ENCODE measurements at places on chromosomes 13 and 19.

DNA sequence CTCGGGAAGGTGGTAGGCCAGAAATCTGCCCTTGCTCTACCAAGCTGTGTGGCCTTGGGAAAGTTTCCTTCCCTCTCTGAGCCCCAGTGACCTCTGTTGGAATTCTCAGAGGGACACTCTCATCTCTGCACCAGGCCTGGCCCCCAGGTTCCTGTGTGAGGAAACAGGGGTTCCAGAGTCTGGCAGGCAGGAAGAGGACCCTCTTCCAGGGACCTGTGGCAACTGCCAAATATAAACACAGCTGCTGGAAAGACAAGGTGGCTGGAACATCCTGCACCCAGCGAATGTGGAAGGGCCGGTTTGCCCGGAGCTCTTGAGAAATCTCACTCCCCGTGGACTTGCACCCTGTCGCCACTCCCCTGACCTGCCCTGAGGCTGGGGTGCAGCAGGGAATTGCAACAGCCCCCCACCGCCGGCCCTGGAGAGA lies 52.8 kb downstream of the GADD45B start:
- DNase-seq, result no peak

DNA sequence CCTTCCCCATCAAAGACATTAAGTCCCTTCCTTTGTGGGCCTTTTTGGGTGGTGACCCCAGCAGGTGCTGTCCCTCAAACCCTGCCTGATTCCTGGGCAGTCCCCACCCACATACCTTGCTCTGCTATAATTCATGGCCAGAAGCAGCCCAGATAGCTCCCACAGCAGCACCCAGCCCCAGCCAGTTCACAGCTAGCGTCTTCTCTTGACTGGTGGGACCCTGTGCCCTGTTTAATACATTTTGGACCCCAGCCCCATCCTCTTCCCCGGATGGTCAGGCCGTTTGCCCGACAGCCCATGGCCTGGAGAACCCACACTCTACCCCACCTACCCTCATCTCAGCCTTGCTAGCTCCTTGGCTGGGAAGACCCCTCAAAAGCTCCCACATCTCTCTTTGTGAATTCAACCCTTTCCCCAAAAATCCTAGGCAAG lies 2.1 kb downstream of the CCDC106 start:
- DNase-seq, result no peak

DNA sequence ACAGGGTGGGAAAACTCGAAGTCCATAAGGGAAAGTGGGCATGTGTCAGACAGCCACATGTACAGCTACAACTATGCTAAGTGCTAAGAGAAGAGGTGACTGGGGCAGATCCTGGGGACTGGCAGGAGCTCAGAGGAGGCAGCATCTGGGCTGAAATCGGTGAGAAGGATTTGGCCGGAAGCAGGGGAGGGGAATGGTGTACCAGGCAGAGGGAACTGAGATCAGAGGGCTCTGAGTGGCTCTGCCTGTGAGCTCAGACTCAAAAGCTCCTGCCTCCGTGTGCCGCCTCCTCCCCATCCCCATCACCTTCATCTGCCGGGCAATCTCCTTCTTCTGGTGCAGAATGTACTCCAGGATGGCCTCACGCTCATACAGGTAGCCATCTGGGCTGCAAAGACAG lies 21.8 kb downstream of the NOSIP start:
- DNase-seq, result no peak

DNA sequence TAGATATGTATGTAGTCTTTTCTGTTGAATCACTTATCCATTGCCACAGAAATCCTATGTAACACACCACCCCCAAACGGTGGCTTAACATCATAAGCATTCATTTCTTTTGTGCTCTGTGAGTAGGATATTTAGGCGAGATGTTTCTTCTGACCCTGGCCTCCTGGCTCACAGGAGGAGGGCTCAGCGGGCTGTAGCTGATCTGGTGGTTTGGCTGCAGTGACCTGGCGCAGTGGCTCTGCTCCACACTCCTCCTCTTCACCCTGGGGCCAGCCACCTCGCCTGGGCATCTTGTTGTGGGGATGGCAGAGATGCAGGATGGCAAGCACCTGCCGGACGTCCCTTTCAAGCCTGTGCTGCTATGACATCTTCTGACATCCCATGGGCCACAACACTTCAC lies 147.1 kb upstream of the IRS2 start:
- no peak for DNase-seq

- DNase-seq, result no peak
Measured at GRCh38 chr19:19418555-19419260, 13.2 kb downstream of the GATAD2A start.

DNA sequence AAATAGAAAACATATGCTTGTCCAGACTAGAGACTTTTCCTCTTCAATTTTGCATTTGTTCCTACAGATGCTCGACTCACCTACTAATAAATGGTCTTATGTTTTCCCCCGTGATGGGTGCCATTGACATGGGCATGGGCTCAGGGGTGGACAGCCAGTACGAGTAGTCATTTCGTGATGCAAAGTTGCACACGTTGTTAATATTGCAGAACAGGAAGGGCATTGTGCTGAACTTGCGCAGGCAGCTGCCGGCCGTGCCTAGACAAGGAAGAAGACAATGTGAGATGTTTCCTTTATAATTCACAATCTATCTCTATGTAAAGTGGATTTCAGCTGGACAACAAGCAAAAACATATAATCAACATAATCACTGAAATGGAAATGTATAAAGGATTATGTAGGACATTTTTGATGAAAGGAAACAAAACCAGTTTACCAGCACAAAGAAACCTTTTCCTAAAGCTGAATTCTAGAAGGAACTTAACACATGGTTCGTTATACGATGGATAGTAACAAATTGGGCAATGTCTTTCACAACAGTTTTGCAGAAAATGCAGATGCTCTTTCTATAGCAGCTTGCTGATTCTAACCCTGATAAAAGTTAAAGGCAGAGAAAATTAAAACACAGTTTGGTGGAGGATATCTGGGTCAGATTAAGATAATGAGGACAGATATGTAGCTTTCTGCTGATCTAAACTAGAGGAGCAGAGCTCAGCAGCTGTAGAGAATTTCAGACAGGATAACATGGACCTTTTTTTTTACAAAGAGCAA lies 145.7 kb downstream of the COL4A1 start:
- DNase-seq, result peak; percentile 92

DNA sequence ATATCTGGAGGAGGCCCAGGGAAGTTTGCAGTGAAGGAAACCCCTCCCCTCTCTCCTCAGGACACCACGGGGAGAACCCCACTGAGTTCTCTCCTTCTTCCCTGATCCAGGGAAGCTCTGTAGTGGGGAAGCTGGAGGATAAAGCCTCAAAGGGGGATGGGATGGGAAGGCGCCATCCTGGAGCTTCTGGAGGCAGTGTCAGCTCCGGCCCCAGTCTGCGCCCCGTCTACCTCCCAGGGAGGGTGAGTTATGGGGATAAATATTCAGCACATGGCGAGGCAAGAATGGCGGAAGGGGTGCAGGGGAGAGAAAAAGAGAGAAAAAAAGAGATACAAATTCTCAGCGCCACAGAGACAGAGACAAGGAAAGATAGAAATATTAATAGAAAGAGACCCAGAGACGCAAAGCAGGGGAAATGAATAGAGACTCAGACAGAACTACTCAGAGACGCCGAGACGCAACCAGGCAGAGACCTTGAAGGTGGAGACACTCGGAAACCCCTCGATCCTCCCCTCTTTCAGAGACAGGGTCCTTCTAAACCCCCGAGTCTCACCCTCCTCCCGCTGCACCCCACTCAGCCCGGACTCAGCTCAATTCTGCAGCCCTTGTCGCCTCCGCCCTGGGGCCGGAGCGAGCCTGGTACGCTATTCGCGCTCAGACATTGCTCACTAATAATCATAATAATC lies 23.6 kb downstream of the OLFM2 start:
- no peak for DNase-seq

DNA sequence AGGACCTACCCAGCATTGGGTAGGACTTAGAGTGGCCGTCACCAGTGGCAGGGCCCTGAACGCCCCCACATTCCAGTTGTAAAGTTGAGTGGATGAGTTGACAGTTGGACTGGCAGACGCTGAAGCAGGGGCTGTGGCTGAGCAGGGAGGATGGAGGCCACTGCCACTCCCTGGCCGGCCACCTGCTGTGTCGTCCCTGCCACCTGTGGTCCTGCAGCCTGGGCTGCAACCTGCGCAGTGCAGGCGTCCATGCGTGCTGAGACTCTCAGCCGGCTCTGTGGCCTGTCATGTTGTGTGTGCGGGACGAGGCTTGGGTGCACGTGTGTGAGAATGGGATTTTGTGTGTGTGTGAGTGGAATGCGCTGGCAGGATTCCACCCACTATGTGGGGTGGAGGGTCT lies 80.8 kb downstream of the SCGB2B2 start:
- no peak for DNase-seq

- no peak for DNase-seq
Measured at GRCh38 chr13:68254151-68254550, 1024.0 kb upstream of the PCDH9 start.

DNA sequence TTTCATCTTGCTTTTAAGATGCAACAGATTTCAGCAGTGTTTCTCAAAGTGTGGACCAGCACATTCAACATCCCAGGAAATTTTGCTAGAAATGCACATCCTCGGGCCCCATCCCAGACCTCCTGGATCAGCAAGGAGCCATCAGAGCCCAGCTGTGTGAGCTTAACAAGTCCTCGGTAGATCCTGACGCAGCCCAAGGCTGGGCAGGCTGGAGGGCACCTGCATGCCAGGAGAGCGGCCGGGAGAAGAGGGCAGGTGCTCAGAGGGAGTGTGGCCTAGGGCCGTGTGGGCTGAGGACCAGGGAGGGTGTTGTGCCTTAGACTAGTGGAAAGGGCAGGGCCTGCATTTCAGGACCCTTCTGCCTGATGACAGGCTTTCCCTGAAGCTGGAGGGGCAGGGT lies 2.2 kb upstream of the MCF2L start:
- no peak for DNase-seq

GRCh38 chr13:67184247-67184646 lies 45.9 kb downstream of the PCDH9 start:
- no peak for DNase-seq

- no peak for DNase-seq
Measured at GRCh38 chr13:91112201-91112923, 235.1 kb upstream of the MIR17HG start.

DNA sequence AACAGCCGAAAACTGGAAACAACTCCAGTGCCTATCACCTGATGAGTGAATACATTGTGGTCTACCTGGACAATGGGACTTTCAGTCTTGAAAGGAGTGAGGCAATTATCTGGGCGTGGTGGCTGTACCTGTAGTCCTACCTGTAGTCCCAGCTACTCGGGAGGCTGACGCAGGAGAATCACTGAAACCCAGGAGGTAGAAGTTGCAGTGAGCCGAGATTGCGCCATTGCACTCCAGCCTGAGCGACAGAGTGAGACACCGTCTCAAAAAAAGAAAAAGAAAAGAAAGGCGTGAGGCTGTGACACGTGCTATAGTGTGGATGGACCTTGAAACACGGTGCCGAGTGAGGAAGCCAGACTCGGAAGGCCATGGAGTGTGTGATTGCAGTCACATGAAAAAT lies 4.1 kb upstream of the NTN5 start:
- no peak for DNase-seq

- peak; percentile 83 for DNase-seq
Measured at GRCh38 chr19:46614114-46614722, 10.7 kb downstream of the PTGIR start.

DNA sequence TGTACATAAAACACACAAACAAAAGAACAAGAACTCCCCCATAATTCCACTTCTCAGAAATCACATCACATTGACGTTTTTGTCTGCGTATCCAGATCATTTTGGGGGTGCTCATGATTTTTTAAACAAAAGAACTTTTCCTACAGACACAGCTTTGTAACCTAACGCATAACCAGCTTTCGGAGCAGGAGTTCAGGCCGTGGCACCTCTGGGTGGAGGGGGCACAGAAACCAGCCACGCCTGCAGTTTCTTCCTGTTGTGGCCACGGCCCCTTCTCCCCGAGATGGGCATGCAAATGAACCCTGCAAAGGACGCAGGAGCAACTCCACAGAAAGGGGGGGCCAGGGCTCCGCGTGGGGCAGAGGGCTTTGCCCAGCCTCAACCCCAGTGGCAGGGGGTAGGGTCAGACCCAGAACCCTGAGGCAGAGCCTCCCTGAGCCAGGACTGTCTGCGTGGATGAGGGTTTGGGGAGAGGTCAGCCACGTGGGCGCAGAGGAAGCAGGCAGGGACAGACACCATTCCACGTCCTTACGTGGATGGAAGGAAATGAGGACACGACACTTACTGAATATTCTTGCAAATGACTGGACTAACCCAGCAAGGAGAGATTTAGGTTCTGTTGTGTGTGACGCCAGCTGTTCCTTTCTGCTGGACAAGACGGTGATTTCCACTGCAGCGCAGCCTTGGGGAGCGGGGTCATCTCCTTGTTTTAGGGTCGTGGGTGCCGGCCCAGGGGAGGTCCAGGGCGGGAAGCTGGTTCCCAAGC lies 64.4 kb downstream of the RASA3 start:
- DNase-seq, result no peak

GRCh38 chr19:11200015-11200574 lies 2.8 kb upstream of the KANK2 start:
- no peak for DNase-seq

GRCh38 chr19:35476149-35476548 lies 14.1 kb downstream of the KRTDAP start:
- DNase-seq, result peak; percentile 8

DNA sequence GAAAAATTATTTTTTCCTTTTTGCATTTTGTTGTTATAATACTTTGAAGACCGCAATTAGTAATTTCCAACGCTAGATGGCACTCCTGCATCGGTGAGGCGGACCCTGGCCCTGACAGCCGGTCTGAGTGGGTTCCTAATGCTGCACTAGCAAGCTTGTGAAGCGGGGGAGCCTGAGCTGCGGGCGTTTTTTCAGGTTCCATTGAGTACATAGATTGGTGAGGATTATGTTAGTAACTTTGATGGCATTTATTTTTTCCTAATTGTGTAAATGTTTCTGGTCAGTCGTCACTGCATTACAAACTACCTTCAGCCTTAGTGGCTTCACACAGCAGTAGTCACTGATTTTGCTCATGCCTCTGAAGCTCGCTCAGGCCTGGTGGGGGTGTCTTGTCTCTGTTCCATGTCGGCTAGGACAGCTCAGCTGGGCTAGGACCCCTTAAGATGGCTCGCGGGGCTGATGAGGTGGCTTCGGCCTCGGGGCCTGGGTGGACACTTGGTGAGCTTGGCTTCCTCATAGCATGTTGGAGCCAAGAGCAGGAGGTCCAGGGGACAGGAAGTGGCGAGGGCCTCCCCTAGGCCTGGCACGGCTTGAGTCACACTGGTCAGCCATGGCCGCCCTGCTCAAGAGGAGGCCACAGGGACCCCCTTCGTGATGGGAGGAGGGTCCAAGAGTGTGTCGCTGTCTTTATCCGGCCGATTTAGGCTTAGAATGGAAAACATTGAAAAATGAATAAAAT lies 25.0 kb downstream of the ERCC5 start:
- DNase-seq, result peak; percentile 48

- peak; percentile 93 for DNase-seq
Measured at GRCh38 chr13:30395192-30396158, 26.8 kb upstream of the UBE2L5 start.

GRCh38 chr13:87666831-87667230 lies 4.3 kb upstream of the SLITRK5 start:
- no peak for DNase-seq

DNA sequence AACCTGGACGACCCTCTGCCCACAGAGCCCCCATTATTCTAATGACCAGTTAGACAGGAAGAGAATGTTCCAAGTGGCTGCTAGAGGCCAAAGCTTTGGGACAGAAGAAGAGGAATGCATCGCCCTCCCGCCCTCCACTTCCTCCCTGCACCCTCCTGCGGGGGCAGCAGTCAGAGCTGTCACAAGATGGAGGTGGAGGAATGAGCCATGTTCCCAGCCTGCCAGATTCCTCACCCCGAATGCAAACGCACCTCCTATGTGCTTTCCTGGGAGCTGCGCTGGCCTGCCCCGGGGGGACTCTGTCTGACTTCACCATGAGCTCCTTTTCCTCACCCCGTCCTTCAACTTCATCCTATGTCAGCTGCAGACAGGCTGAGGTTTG lies 1.7 kb downstream of the YJEFN3 start:
- peak; percentile 61 for DNase-seq

Data from inflammatory macrophage (primary cell).